Glomerular endothelial cell (primary cell): ENCODE measurements at places on chromosomes 3 and 15. TPM values are rescaled to one million over a fixed set of nuclear protein-coding genes. Genes with fewer than 3 reads are reported as not detected.

The RGMA gene
- 0.15 and 0.35 TPM in 2 replicates for total RNA-seq

The CGGBP1 gene
- total RNA-seq = 48.6 and 49.1 TPM in 2 replicates

DNA sequence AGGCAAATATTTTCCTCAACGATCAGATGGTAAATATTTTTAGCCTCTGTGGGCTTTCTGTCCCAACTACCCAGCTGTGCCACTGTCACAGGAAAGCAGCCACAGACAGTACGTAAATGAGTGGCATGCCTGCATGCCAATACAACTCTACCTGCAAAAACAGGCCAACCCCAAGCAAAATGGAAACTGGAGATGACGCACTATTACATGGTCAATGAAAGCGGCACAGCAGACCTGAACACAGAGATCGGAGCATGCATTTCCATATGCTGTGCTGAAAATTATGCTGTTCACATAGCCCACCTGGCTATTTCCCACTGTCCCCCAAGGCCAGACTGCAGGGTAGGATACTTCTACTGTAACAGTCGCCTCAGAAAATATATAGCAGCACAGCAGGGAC lies 57.8 kb downstream of the HERC2 start:
- no peak for DNase-seq

- DNase-seq = peak; percentile 55
Measured at GRCh38 chr3:40580494-40581091, 55.8 kb downstream of the ZNF621 start.

- no peak for DNase-seq
Measured at GRCh38 chr15:92021792-92022191, 168.3 kb downstream of the SLCO3A1 start.

GRCh38 chr3:171776839-171777583 lies 33.3 kb downstream of the PLD1 start:
- no peak for DNase-seq

The ARF4 gene
- total RNA-seq = 209 and 230 TPM in 2 replicates

The C3orf85 gene
- total RNA-seq = not detected in 2 replicates

The DAZL gene
- total RNA-seq = not detected in 2 replicates

DNA sequence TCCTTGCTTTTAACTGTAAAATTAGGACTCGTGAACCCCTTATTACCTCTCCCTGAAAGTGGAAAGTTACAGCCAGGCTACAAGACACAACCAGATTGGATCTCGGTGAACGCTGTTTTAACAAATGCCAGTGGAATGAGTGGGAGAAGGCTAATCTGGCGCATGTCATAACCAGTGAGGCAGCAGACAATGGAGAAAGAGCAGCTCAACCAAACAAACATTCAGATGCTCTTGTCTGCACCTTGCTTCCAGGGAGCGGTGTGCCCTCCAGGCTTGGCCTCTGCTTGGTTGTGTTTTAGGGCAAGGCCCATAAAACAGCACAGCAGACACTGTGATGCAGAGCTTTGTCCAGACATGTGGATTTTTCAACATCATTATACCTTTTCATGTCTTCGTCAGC lies 45.9 kb upstream of the ATP1B3 start:
- no peak for DNase-seq

- DNase-seq = no peak
Measured at GRCh38 chr15:81117136-81117535, 16.9 kb upstream of the CFAP161 start.

DNA sequence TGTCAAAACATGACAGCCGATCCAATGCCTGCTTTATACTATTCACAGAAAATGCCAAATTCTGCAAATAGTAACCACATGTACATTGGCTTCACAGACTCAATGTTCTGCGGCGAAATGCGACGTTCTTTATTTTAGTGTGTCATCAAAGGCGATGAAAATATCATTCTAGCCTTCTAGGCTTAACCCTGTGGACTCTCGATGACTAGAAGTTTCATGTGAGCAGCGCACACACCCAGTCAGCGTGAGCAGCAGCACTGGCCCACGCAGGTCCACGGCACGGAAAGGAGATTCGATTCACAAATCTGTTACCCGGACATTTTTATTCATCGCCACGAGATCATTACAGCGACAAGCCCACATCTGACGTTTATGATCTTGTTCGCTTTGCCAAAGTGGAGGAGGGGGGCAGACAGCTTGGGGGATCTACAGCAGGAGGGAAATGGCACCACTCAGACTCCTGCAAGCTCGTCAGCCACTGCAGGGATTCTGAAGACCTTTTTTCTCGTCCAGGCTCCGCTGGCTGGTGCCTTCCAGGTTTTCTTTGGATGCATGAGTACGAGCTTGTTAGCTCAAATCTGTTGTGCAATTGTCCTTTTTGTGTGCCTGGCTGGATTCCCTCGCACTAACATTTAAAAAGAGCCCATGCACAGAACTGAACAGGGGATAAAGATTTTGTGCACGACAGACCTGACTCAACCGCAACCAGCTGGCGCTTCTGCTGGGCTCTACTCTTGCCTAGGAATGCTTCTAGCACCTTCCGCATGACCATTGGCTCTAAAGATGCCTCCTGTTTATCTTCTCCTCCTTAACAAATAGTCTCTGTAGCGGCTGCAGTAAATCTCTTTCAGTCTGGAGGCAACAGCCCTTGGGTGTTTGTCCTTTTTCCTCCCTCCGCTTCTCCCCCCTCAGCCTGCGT lies 938.4 kb downstream of the MCTP2 start:
- no peak for DNase-seq

The ISLR gene
- 0.39 and 0.47 TPM in 2 replicates for total RNA-seq

GRCh38 chr3:12501360-12502020 lies 17.2 kb downstream of the TSEN2 start:
- DNase-seq = no peak

- no peak for DNase-seq
Measured at GRCh38 chr15:57528940-57529565, 62.7 kb upstream of the MYZAP start.

The SEMA3G gene
- total RNA-seq = 4.9 and 61.3 TPM in 2 replicates

The CHAC1 gene
- 10.3 and 12.7 TPM in 2 replicates for total RNA-seq

DNA sequence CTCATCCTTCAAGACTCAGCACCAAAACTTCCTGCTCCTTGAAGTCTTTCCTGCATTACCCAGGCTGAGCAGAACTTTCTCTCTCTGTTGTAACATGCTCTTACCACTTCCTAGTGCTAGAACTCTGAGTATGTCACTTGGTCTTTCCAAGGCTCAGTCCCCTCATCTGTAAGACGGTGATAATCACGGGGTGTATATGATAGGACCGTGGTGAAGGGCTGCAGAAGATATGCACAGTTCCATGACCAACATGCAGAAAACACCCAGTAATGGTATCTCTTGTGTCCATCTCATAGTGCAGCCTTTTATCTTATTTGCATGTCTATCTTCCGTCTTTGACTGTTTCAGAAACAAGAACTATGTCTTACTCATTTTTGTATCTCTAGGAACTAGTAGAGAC lies 154.5 kb downstream of the ZNF621 start:
- DNase-seq = no peak

The HRG gene
- not detected in 2 replicates for total RNA-seq

- no peak for DNase-seq
Measured at GRCh38 chr3:64891021-64891420, 203.2 kb upstream of the ADAMTS9 start.

The PLEKHO2 gene
- total RNA-seq = 54.9 and 72.1 TPM in 2 replicates

DNA sequence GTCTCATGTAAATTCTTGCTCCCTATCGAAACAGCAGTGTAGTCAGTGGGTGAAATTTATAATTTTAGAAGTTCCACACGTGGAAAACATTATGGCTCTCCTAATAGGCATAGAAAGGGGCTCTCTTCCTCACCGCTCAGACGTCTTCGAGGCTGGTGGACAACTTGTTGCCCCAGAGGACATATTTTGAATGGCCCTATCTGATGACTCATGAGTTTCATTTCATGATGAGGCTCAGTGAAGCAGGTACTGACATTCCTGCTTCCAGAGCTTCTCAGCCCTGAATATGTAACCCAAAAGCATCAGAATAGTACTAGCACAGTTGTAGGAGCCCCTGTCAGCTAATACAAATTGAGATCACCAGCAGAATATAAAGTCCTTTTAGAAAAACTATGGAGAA lies 117.9 kb downstream of the HERC1 start:
- no peak for DNase-seq

The ACOX2 gene
- total RNA-seq = 0.10 and 4.7 TPM in 2 replicates

DNA sequence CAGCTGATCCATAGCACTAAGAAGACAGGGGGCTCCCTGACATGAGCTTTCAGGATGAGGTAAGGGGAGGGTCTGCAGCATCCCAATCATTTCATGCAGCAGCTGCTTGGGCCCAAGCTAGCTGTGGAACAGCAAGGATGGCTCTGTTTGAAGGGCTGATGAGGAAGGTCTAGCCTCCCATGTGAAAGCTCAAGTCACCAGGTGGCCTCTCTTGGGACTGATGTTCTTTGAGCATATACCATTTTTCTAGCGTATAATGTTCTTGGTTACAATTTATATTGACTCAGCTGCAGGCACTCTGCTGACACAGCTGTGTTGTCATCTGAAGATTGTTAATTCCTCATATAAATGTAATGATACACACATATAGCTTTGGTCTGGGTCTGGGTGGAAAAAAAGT lies 87.0 kb downstream of the CD200R1L start:
- no peak for DNase-seq

- no peak for DNase-seq
Measured at GRCh38 chr3:193897288-193897687, 238.7 kb upstream of the HES1 start.

DNA sequence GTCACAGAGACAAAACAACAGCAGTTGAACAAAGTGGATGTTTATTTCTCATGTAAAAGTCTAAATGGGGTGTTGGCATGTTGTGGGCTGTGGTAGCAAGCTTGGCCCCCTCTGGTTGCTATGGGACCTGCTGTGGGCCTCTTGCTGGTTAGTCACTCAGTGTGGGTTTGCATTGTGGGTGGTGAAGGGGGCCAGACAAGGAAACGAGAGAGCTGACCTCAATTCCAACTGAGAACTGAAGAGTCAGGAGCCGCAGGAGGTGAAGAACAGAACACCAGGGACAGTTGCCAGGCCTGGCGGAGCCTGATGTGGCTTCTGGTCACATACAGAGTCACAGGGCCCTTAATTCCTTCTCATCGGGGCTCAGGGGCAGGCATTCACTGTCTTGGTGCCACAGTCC lies 1.9 kb upstream of the ADPGK start:
- no peak for DNase-seq

DNA sequence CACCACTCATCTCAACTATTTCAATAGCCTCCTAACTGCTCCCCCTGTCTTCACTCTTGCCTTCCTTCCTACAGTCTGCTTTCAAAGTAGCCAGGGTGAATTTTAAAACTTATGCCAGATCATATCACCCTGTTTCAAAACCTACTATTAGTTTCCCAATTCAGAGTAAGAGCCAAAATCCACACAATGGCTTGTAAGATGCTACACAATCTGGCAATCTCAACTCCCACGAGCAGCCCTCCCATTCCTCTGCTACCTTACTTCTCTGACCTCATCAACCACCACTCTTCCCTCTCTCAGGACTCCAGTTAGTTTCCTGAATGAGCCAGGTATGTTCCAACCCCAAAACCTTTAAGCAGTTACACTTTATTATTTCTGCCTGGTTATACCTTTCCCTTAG lies 62.5 kb downstream of the VPS13C start:
- no peak for DNase-seq

- no peak for DNase-seq
Measured at GRCh38 chr3:34408088-34408487, 609.7 kb downstream of the PDCD6IP start.

- no peak for DNase-seq
Measured at GRCh38 chr3:49182682-49183081, 11.3 kb downstream of the KLHDC8B start.

The ZNF609 gene
- 27.8 and 40.0 TPM in 2 replicates for total RNA-seq

DNA sequence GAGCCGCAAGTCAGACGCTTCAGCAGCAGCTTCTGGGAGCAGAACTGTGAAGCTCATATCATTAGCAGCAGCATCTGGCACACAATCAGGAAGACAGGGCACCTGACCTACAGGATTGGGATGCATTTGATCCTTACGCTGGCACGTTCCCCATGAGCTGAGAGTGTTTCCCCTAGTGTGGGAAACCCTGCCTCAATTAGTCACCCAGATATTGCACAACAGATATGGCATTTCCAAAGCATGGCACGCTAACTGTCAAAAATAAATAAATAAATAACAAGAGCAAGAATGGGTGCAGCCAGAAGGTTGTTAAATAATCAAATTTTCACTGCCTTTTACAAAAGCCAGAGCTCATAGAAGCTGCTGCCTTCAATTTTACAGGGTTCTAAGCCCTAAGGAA lies 189.6 kb upstream of the THBS1 start:
- DNase-seq = no peak

GRCh38 chr15:85120351-85121113 lies 138.9 kb downstream of the PDE8A start:
- DNase-seq = no peak

- no peak for DNase-seq
Measured at GRCh38 chr3:38731522-38731921, 82.0 kb upstream of the SCN5A start.

The MAPKAPK3 gene
- 15.5 and 33.4 TPM in 2 replicates for total RNA-seq

- no peak for DNase-seq
Measured at GRCh38 chr3:15347063-15347736, 14.8 kb upstream of the SH3BP5 start.

DNA sequence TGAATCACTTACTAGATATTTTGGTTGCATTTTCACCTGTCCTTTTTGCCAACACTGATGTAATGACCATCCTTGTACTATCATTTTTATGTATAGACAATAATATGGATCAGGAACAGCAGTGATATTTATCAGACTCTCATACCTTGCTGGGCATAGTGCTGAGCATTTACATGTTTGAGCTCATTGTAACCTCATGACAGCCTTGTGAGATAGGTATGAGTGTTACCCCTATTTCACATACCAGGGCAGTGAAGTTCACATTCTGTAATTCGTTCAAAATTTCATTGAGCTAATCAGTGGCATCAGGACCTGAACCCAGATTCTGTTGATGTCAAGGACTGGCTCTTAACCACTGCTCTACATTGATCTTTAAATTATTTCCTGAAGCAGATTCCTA lies 221.5 kb upstream of the TBL1XR1 start:
- no peak for DNase-seq

DNA sequence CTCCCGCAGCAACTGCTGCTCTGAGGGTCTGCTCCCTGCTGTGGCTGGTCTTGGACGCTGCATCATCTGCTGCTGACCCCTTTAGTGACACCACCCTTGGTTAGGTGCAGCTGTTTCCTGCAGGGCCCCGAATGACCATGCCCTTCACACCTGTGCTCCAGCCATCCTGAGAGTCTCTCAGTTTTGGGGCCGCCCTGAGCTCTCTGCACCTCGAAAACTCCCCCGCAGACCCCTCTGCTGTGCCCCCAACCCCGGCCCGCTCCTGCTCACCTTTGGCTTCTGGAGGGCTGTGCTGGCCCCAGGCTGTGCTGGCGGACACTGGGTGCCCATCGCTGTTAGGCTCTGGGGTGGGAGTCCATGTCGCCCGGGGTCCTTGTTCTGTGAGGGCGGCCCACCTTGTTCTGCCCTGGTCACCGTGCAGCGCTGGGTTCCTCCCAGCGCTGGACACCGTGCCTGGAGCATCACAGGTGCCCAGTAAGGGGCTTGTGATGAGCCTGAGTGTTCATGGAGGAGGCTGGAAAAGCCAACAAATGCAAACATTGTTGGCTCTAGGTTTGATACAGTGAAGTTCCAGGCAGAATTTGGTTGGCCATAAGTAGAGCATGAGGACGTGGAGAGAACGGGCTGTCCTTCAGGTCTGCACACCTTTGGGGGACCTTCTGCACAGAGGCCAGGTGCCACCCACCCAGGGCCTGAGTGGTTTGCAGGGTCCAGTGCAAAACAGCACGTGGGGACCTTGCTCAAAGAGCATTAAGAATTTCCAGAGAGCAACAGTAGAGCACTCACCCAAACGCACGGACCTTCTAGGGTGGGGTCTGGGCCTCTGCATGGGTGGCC lies 12.3 kb downstream of the ABTB1 start:
- DNase-seq = no peak

The TNFAIP8L3 gene
- 19.1 and 46.6 TPM in 2 replicates for total RNA-seq
